ENCODE measurements at places on chromosomes 2 and 18.

- no peak for DNase-seq
Observed at GRCh38 chr2:224400886-224401632, 848 bp downstream of the FAM124B start.

DNA sequence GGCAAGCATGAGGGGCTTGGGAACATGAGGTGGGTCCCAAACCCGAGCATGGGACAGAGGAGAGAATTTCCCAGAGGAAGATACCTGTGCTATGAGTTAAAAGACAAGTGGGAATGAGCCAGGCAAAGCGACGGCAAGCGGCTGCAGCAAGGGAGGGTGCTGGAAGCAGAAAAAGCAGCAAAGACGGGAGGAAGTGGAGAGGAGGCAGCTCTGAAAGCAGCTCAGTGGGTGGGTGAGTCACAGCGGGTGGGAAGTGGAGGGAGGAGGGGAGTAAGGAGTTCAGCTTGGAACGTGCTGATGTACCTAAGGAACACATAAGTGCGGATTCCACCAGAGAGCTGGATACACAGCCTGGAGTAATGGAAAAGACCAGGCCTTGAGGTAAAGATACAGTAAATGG is 41.4 kb downstream of the THUMPD2 start:
- DNase-seq: peak; percentile 30

DNA sequence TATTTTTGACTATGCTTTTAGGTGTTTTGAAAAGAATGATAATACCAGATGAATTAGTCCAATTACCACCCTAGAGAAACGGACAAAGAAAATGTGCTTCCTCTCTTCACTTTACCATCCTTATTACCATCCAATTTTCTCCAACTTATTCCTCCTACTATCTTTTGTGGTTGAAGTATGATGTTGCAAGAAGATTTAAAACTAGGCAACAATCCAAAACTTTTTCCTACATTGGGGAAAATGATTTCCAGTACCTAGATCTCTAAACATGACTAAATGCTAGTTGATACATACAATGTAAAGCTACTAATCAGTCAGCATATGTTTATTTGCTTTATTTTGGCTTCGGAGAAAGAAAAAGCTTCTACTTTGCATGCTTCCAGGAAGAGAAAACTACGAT is 355.0 kb upstream of the LYPD1 start:
- no peak for DNase-seq

- no peak for DNase-seq
Observed at GRCh38 chr2:121723316-121723715, 13.4 kb downstream of the NIFK start.

- no peak for DNase-seq
Observed at GRCh38 chr2:48248251-48248933, 281.6 kb upstream of the STON1 start.

DNA sequence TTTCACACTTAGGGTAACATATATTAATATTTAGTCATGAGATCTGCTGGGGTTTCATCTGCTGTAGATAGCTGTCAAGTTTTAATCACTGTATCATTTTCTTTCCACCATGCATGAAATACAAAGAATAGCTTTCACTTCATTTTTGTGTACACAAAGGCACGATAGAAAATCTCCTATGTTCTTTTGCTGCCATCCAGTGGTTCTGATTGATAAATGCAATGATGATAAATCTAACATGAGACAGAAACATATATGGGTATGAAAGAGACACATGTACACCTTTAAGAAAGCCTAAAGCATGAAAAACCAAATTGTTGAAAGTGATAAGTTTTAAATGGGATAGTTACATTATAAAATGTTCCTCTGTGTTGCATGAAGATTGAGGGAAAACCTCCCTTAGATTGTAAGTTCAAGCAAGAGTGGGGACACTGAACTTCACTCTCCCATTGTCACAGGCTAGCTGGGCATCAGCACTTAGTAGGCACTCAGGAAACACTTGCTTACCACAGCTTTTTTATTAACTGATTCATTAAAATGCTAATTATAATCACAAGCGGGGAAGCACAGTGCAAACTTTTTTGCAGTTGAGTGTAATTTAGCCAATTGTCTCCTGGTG is 31.2 kb downstream of the C1D start:
- DNase-seq: no peak

GRCh38 chr2:44916291-44916690 is 25.2 kb upstream of the SIX3 start:
- DNase-seq: no peak

- peak; percentile 9 for DNase-seq
Observed at GRCh38 chr2:15588329-15588919, 3.2 kb upstream of the DDX1 start.

GRCh38 chr2:157786663-157787363 is 89.3 kb downstream of the ACVR1 start:
- DNase-seq: no peak

DNA sequence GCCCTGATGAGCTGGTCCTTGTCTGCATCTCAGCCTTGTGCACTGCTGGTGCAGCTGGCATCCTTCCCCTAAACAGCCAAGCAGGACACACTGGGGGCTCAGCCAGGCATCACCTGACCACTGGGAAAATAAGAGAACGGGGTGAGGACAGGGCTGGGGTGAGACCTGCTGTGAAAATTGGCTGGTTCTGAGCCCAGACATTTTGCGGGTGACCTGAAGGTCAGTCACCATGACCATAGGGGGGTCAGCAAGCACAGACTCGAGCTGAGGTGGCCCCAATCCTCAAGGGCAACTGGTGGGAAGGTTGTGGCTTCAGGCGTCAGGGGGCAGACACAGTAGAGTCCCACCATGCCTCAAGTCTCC is 144.9 kb upstream of the TWIST2 start:
- DNase-seq: no peak

DNA sequence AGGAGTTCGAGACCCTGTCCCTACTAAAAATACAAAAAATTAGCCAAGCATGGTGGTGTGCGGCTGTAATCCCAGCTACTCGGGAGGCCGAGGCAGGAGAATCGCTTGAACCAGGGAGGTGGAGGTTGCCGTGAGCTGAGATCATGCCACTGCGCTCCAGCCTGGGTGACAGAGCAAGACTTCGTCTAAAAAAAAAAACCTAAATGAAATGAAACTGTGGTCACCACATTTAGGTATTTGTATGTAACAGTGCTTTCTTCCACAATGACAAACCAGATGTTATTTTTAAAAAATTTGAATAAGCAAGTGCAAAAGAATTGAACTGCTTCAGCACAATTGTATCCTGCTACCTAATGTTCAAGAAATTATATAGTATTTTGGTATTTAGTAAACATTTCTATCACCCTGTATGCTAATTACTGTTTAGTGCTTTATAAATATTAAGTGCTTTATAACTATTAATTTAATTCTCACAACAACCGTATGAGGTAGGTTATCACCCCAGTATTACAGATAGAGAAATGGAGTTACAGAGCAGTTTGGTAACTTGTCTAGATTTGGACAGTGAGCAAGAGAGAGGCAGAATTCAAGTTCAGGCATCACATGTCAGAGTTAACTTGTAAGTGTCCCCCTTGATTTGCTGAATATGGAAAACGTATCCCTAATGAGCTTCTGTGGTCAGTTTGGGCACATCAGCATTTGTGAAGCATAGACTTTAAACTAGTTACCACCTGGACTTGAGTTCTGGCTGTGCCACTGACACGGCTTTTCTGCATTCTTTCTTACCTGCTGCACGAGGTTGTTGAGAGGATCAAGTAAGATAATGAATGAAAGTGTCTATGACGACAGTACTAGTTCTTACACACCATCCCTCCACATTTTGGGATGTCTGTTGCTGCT is 14.4 kb downstream of the PHLPP1 start:
- no peak for DNase-seq

- no peak for DNase-seq
Observed at GRCh38 chr2:124039032-124039431, 13.9 kb downstream of the CNTNAP5 start.

DNA sequence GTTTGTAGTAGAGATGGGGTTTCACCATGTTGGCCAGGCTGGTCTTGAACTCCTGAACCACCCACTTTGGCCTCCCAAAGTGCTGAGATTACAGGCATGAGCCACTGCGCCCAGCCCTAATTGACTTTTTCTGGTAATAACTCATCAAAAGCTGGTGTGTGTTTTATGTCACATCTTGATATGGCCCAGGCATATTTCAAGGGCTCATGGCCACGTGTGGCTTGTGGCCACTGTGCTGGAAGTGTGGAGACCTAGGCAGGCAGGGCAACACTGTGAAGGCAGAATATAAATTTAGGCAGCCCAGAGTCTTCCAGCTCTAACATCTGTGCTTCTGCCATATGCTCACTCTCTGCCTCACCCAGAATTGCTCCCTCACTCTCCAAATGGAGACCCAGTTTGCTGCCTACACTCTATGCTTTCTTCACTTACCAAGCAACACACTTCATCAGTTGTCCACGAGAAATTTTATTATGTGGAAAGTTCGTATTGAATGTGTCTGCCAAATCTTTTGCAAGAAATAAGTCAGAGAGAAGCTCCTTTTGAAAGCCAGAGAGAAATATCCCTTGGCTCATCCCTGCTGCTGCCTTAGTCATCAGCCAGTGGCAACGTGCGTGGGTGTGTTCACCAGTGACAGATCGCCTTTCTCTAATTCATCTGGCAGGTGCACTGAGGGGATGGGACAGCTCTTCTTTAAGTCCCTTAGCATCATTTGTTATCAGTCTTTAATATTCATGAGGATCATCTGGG is 129.4 kb upstream of the CXCR4 start:
- no peak for DNase-seq

GRCh38 chr2:201968050-201968449 is 65.6 kb upstream of the FZD7 start:
- no peak for DNase-seq

DNA sequence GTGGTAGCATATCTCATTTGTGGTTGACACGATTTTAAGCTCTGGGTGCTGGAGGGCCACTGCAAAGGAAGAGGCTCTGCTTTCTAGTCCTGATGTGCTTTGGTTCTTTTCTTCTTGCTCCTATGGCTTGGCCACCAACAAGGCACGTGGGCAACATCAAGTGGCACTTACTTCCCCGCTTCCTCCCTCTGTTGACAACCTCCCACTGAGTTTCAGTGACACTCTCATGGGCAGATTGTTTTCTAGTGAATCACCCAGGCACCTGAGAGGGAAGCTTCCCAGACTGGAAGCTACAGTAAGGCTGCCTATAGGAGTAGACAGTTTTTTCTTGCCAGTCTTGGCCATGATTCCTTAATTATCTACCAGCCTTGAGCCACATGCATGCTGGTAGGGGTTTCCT is 89.0 kb downstream of the NBAS start:
- DNase-seq: no peak

GRCh38 chr2:166307326-166307725 is 68.4 kb downstream of the SCN9A start:
- no peak for DNase-seq

- no peak for DNase-seq
Observed at GRCh38 chr2:36165132-36165531, 190.4 kb upstream of the CRIM1 start.

- no peak for DNase-seq
Observed at GRCh38 chr2:669323-669722, 7.9 kb downstream of the TMEM18 start.

- DNase-seq: no peak
Observed at GRCh38 chr2:112841295-112842044, 4.9 kb upstream of the IL1B start.

DNA sequence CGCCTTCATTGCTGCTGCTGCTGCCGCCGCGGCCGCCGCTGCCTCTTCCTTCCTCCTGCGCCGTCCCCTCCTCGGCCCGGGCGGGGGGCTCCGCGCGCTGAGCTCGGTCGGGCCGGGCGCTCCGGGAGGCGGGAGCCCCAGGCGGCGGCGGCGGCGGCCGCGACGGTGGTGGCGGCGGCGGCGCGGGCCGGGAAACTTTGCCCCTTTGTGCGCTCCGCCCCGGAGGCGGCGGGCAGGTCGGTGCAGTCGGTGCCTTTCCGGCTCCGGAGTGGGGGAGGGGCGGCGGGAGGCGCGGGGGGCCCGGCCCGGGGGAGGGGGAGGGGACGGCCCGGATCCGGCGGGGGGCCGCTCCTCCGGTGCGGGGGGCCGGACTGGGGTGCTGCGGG is 205 bp downstream of the TET3 start:
- no peak for DNase-seq

DNA sequence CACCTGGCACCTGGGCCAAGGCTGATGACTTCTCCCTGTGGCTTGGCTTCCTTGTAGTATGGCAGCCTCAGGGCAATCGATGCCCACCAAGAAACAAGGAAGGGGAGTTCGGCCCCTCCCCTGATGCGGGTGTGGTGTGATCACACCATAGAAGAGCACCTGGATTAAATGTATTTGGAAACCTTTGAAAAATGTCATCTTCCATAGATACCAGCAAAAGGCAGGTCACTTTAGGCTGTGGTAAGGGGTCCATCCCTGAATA is 198.2 kb downstream of the CYP26B1 start:
- DNase-seq: no peak

DNA sequence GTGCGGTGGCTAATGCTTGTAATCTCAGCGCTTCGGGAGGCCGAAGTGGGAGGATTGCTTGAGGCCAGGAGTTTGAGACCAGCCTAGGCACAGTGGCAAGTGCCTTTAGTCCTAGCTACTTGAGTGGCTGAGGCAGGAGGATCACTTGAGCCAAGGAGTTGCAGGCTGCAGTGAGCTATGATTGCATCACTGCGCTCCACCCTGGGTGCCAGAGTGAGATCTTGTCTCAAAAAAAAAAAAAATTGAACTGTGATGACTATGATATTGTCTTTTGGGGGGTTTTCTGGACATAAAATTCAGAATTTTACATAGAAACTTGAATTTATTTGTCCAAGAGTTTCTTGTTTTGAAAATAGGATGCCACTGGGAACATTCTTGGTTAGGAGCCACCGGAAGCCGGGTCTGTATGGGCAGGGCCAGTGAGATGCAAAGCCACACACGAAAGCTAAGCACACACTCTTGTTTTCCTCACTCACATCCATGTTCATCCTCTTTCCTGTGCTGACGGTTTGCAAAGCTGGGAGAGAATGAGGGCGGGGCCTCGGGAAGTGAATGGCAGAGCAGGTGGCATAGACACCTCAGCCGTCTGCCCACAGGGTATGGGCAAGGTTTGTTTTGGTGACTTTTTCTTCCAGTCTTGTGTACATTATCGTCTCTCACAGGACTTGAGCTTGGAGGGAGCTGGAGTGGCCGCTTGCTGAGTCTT is 12.6 kb downstream of the AGAP1 start:
- DNase-seq: no peak

- DNase-seq: no peak
Observed at GRCh38 chr2:160920061-160920460, 240.2 kb upstream of the TANK start.

- no peak for DNase-seq
Observed at GRCh38 chr2:46967990-46968647, 52.5 kb upstream of the MCFD2 start.

DNA sequence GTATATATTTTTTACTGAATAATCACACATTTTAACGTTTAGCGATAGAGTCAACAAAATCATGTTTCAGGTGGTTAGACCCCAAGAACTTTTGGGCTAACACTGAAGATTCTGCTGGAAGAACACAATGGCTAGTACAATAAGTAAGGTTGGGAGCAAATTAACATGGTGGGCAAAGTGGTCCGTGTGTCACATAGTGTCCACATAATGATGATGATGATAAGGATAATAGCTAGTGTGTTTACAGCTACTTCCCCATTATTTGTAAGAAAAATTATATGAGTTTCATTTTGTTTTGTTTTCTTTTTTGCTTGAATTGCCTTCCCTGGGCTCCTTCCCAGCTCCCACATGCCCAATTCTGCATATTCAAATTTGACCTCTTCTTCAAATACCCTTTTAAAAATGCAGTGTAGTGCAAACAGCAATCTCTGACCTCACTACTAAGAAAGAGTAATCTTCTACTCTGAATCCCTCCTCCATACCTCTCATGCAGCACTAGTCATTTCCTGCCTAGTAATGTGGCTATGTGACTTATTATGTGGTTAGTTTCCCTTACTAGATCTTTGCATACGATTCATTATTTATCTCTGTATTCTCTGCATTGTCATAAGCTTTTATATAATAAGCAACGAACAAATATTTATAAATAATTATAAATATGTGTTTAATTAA is 16.9 kb upstream of the VPS54 start:
- no peak for DNase-seq
